ENCODE measurements at places on chromosomes 4 and X.

DNA sequence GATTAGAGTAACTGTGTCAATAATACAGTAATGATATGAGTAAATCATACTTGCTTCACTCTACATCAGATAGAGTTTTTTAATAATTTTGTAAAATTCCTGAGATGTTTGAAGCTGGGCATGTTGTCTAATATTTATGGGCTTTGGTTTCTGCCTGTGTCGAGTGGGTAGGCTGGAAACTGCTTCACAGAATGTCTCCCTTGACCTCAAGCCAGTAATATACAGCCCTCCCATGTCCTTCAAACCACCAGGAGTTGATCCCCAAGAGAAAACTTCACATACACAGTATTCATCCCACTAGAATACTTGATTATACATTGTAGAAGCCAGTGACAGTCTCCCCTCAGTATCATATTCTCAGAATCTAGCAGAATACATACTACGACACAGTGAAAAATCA is 284.8 kb upstream of the TENM3 start:
- no peak for DNase-seq

DNA sequence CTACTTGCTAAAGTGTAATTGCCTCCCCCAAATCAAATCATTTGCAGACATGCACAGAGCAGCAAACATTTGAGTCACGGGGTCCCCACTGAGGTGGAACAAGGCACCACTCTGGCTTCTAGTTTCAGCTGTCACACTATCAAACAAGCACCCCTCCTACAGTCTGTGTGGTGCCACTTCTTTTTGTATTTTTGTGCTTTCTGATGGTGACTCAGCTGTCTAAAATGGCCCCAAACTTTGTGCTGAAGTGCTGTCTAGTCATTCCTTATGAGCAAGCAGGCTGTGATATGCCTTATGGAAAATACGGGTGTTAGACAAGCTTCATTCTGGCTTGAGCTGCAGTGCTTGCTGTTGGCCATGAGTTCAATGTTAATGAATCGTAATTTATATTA is 15.4 kb downstream of the IGFBP7 start:
- DNase-seq, result no peak

GRCh38 chr4:162506253-162506652 is 342.5 kb upstream of the FSTL5 start:
- no peak for DNase-seq

GRCh38 chrX:47321386-47321785 is 49.0 kb upstream of the ZNF157 start:
- no peak for DNase-seq

DNA sequence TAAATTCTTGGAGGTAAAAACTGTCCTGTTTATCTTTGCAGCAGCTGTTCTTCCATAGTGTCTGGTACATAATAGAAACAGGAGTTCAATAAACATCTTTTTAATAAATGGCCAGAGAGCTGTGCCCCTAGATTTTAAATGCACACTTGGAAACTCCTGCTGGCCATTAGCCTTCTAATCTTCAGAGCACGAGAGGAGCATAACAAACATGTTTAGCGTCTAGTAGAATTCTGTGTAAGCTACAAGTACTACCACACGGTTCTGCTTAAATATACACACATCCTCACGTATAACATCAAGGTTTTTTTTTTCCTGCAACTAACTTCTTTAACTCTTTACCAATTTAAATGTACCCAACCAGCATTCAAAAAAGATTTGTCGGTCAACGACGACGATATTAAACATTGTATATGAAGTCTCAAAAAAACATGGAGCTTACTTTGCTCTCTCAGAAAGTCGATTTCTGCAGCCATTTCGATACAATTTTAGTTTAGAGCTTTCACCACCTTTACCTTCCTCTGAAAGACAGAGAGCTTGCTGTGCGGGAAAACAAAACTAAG is 628 bp downstream of the SCLT1 start:
- no peak for DNase-seq

- DNase-seq, result no peak
These were observed 97.7 kb upstream of the RBPJ start for GRCh38 chr4:26223155-26223554.

GRCh38 chr4:76066546-76066945 is 8.0 kb upstream of the ART3 start:
- DNase-seq, result no peak

- DNase-seq, result no peak
These were observed 808 bp downstream of the THAP6 start for GRCh38 chr4:75514949-75515612.

GRCh38 chr4:105283501-105283900 is 136.8 kb downstream of the TET2 start:
- DNase-seq, result no peak

GRCh38 chrX:7941390-7942042 is 14.3 kb upstream of the PNPLA4 start:
- DNase-seq, result no peak

GRCh38 chrX:150216716-150217115 is 146.4 kb upstream of the MAMLD1 start:
- DNase-seq, result no peak

DNA sequence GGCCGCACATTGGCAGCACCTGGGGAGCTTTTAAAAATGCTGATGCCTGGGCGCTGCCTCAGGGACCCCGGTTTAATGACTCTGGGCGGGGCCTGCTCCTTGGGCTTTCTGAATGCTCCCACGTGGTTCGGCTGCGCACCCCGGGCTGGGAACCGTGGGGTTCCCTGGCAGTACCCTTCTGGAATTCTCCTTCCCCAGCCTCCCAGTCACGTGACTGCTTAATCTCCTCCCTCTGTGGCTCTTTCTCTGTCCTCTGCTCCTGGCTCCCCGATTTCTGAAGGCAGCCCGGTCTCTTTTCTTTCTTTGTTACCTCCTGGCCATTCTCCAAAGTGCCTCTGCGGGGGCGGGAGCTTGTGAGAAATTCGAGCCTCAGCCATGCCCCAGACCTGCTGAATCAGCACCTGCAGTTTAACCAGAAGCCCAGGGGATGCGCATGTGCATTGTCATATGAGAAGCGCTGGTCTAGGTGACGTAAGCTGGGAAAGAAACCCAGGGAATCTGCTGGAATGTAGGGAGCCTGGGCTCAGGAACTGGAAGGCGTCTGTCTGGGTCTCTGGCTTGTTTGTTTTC is 16.6 kb downstream of the CLCN4 start:
- peak; percentile 76 for DNase-seq

GRCh38 chrX:12567857-12568256 is 223.4 kb upstream of the PRPS2 start:
- DNase-seq, result peak; percentile 9

- DNase-seq, result no peak
These were observed 233.8 kb downstream of the IL15 start for GRCh38 chr4:141870152-141870551.

GRCh38 chrX:119465555-119465954 is 2.7 kb upstream of the SLC25A5 start:
- no peak for DNase-seq

DNA sequence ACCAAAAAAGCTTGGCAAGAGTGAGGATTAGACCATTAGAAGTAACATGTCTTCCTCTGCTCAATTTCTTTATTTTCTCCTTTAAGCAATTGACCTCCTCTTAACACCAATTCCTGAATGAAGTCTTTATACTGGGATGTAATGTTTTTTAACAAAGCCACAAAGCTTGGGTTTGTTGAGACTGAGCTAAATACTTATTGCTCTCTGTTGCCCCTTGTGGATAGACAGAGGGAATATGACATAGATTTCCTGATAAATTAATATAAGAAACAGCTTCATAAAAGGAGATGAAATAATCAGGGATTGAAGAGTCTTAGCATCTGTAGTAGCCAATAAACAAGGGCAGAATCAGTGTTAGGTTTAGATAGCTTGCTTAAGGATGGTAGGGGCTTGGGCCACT is 57.6 kb downstream of the CCDC160 start:
- DNase-seq, result peak; percentile 27

GRCh38 chr4:47498899-47499298 is 13.8 kb downstream of the ATP10D start:
- DNase-seq, result no peak

DNA sequence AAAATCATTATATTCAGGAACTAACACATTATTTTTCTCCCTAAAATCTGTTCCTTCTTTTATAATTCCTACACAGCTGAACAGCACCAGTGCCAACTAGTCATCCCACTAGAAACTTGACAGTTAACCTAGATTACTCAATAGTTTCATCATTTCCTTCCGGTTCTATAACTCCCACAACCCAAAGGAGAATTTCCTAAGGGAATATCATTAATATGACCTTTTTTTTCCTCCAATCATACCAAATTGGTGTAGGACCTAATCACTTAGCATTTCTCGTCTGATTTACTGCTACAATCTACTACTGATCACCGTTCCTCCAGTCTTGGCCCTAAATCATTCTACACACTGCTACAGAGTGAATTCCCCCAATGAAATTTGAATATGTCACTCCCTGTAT is 45.9 kb downstream of the WDFY3 start:
- DNase-seq, result no peak

DNA sequence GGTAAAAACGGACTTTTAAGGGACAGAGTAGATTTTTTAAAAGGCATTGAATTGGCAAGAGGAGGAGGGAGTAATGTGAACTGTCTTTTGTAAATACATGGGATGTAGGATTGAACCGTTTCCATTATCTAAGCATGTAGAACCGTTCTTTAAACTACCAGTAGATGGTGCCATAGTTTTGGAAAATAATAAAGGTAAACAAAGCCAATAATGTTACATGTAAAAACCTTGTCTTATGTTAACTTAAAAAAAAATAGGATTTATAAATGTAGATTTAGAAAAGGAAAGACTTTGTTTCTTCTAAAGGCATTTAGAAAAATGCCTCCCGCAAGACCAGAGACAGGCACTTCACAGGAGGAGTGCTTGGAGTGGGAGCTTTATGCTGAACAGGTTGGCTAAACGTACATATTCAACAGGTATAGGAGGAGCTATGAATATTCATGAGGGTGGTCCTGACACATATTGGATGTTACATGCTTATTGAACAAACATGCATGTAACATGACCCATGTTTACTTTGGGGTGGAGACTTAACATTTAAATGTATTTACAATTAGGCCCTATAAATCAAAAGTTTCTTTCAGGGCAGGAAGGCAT is 45.5 kb upstream of the FAM241A start:
- peak; percentile 30 for DNase-seq

DNA sequence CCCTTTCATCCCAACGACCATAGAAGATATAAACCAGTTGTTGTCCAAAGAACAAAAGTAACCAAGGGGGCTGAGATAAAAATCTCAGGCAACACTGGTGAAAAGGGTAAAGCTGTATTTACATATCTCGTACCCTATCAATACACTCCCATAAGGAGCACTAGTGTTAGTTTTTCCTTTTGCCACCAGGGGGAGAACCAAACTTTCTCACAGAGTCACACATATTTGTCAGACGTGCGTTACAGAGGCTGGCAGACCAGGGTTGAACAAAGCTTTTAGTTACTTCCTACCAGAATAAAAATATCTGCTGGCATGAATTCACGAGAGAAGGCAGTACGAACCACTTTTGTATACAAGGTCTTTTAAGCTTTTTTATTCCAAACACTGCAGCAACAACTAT is 88.3 kb downstream of the AMELX start:
- DNase-seq, result peak; percentile 29

DNA sequence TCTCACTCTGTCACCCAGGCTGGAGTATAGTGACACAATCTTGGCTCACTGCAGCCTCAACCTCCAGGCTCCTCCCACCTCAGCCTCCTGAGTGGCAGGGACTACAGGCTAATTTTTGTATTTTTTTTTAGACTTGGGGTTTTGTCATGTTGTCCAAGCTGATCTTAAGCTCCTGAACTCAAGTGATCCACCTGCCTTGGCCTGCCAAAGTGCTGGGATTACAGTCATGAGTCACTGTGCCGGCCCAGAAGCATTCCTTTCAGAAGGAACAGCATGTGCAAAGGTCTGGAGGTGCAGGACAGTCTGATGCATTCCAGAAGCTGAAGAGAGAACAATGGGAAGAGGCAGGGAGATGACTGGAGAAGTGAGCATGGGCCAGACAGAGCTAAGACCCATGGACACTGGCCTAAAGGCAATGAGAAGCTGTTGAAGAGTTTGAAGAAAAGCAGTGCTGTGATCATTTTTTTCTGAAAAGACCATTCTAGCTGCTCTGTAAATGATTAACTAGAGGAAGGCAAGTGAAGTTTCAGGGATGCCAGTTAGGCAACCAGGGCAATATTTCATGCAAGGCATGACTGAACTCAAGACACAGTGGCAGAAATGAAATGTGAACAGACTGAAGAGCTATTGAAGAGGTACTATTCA is 43.2 kb downstream of the MANBA start:
- DNase-seq, result no peak

GRCh38 chr4:143339497-143339896 is 2.8 kb downstream of the GAB1 start:
- no peak for DNase-seq

All from HEK293T (cell line).